ENCODE measurements at places on chromosomes 4 and X.

DNA sequence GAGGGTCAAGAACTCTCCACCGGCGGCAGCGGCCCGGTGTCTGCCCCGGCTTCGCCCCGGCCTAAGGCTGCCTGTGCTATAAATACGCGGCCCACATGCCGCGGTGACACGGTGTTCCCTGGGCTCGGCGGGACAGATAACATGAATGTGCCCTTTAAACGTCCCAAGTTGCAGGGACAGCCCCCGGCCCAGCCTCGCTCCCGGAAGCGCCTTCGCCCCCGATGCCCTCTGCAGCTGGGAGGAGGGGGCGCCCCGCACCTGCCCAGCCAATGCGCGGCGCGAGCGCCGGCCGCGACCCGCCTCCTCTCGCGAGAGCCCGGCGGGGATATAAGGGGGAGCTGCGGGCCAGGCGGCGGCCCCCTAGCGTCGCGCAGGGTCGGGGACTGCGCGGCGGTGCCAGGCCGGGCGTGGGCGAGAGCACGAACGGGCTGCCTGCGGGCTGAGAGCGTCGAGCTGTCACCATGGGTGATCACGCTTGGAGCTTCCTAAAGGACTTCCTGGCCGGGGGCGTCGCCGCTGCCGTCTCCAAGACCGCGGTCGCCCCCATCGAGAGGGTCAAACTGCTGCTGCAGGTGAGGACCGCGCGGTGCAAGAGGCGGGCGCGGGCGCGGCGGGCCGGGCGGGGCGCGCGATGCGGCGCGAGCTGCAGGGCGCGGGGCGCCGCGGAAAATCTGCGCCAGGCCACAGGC lies at the start of gene SLC25A4:
TSS of gene SLC25A4 (plus strand) at position 355 of the 689 bp plus-strand sequence. CDS start at position 462, 107 bp downstream.
- DNase-seq = peak; percentile 80

- no peak for DNase-seq
Observed at GRCh38 chrX:113933931-113934330, 650.0 kb upstream of the HTR2C start.

GRCh38 chr4:129064717-129065116 lies 28.6 kb downstream of the SCLT1 start:
- peak; percentile 68 for DNase-seq

DNA sequence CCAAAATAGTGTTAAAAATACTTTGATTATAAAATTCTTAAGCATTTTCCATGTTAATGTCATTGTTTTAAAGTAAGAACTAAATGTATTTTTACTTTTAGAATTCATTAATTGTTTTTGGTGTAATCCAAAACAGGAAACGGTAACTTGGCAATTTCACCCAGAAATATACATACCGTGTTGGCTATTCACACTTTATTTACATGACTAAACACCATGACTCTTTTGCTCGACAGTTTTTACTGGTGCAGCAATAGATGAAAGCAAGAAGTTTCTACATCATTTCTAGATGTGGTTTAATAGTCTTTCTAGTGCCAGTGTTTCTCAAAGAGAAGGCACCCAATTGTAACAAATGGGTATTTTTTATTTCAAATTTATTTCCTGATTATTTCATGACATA lies 25.6 kb upstream of the MAGEA1 start:
- DNase-seq = no peak

- DNase-seq = no peak
Observed at GRCh38 chr4:8754634-8755589, 116.7 kb downstream of the HMX1 start.

GRCh38 chrX:153744210-153745066 lies 19.6 kb upstream of the PLXNB3 start:
- peak; percentile 43 for DNase-seq

All from fibroblast of skin of scalp (primary cell).